ENCODE measurements at places on chromosomes 7 and 10. TPM values are rescaled to one million over a fixed set of nuclear protein-coding genes. Genes with fewer than 3 reads are reported as not detected.
A peak's percentile ranks its signal among the peaks of the same experiment; 100 is the strongest.

ARMC3 gene
- total RNA-seq = 9.6 TPM

EPDR1 gene
- total RNA-seq = 66.0 TPM

GRCh38 chr10:31013331-31013730, 18.3 kb downstream of the ZNF438 start:
- no peaks in the 10 kb centered on the region for H3K36me3 ChIP-seq
- no peaks in the 10 kb centered on the region for H3K27me3 ChIP-seq
- H3K4me1 ChIP-seq = peaks cover 15% of the 10 kb centered on the region
- H3K27ac ChIP-seq = no peak overlapping the region

GRCh38 chr7:129652914-129653313, 41.4 kb downstream of the NRF1 start:
- no peak for DNase-seq
- no peaks in the 10 kb centered on the region for H3K27me3 ChIP-seq
- peaks cover 9% of the 10 kb centered on the region for H3K36me3 ChIP-seq

DNA sequence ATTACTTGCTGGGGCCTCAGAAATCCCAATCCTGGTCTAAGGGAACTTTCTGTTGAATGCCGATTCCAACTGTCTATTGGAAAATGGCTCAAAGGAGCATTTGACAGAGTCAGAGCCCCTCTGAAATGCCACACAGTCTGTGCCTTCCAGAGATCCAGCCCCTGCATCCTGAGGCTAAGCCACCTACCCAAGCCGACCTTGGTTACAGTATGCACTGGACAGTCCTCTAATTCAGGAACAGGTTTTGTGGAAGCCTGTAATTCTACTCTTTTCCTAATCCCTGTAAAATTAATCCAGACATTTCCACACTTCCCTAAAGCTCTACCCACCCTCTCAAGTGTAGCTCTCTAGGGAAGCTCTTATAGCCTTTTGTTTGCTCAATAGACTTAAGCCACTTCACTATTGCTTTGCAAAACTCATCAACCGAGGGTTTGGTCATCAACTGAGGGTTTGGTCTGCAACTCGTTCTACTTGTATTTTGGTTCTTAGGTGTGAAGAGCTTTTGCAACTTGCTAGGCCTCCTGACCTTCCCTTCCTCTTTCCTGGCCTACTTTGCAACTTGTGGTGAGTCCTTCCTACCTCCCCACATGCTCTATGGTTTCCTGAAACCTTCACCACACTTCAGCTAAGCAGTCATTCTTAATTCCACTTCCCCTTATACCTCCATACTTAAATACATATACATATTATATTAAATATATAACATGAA, 364.8 kb downstream of the SFMBT2 start:
- H3K27ac ChIP-seq = no peak overlapping the region
- H3K4me1 ChIP-seq = peaks cover 19% of the 10 kb centered on the region
- no peaks in the 10 kb centered on the region for H3K36me3 ChIP-seq
- no peak overlapping the region for H3K4me3 ChIP-seq
- DNase-seq = no peak
- no peaks in the 10 kb centered on the region for H3K27me3 ChIP-seq

DNA sequence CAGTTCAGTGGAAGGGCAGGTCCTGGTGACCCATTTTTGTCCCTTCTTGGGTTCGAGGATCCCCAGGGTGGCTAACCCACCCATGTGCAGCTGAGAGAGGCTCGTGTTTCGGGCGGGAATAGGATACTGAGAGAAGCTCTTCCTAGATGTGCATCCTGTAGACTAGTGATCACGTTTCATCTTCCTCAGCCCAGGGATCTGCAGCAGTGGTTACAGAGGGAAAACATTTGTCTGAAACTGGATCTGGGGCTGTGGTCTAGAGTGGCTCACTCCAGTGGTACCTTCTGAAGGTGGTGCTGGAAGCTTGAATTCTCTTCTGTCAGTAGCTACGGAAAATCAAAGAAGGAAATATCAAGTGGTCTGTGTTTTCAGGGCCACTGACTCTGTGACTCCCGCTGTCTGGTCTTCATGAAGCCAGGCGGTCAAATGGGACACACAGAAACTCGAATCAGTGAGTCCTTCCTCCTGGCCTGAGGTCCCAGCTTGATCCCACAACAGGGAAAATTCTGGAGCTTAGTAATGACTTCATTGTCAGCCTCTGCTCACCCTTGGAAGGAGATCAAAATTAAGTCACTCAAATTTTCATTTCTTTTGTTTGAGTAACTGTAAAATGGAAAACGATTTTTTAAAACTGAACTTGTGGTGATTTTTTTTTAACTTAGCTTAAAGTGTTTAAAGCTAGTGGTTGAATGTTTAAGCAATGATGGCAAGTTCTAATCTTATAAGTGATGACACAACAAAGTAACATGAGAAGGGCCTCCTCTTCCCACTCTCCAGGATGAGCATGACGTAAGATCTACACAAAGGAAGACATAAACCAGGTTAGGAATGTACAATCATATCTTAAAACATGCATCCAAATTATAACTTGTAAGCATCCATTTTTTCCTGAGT, 469.3 kb upstream of the KLF6 start:
- H3K36me3 ChIP-seq = no peaks in the 10 kb centered on the region
- no peak overlapping the region for H3K4me3 ChIP-seq
- no peaks in the 10 kb centered on the region for H3K27me3 ChIP-seq
- DNase-seq = no peak

GRCh38 chr10:17452060-17452841, 2.1 kb downstream of the ST8SIA6 start:
- H3K4me1 ChIP-seq = peaks cover 17% of the 10 kb centered on the region
- H3K27ac ChIP-seq = peak overlapping the region; percentile 73
- H3K27me3 ChIP-seq = peaks cover 24% of the 10 kb centered on the region
- no peaks in the 10 kb centered on the region for H3K36me3 ChIP-seq
- DNase-seq = no peak
